Activated naive CD4-positive, alpha-beta T cell treated with anti-CD3 and anti-CD28 coated beads for 36 hours (primary cell): ENCODE measurements at places on chromosomes 12 and 14. TPM values are rescaled to one million over a fixed set of nuclear protein-coding genes. Genes with fewer than 3 reads are reported as not detected.

- DNase-seq = no peak
These were observed 6.3 kb upstream of the KCNJ8 start for GRCh38 chr12:21780786-21781185.

GRCh38 chr12:127101076-127101475 lies 1165.9 kb upstream of the TMEM132C start:
- DNase-seq = no peak

GRCh38 chr12:60185060-60185459 lies 589.2 kb downstream of the SLC16A7 start:
- DNase-seq = no peak

SMIM41 gene
- total RNA-seq = not detected

FBRSL1 gene
- 36.3 TPM for total RNA-seq
